Chondrocyte (in vitro differentiated cells): ENCODE measurements at places on chromosomes 16 and 17. TPM values are rescaled to one million over a fixed set of nuclear protein-coding genes. Genes with fewer than 3 reads are reported as not detected.

Gene KLHL10
- total RNA-seq, result 0.67 TPM in 1 of 3 replicates, not detected in the others

Gene CTRL
- total RNA-seq, result not detected in 3 replicates

Gene ACSM3
- 0.48 to 2.0 TPM (median 1.9 TPM) in 3 replicates for total RNA-seq

Gene SLC35G6
- not detected in 3 replicates for total RNA-seq

Gene TMC7
- total RNA-seq, result 1.2 to 1.8 TPM (median 1.6 TPM) in 3 replicates

Gene TBC1D28
- total RNA-seq, result not detected in 3 replicates

Gene TP53TG3
- total RNA-seq, result not detected in 3 replicates

Gene SMTNL2
- total RNA-seq, result 0.32 to 0.36 TPM in 2 of 3 replicates, not detected in the other

Gene TIMM22
- 10.0 to 13.1 TPM (median 10.3 TPM) in 3 replicates for total RNA-seq

Gene SPATA22
- total RNA-seq, result not detected in 3 replicates

Gene HSD17B2
- not detected in 3 replicates for total RNA-seq

Gene ZNF597
- 2.0 to 2.7 TPM (median 2.5 TPM) in 3 replicates for total RNA-seq

Gene PDE6G
- total RNA-seq, result not detected in 3 replicates

Gene GIT1
- total RNA-seq, result 32.1 to 37.7 TPM (median 35.7 TPM) in 3 replicates

Gene CTDNEP1
- 105 to 118 TPM (median 111 TPM) in 3 replicates for total RNA-seq

Gene ABI3
- total RNA-seq, result not detected in 3 replicates

Gene SLC5A2
- total RNA-seq, result not detected in 3 replicates

Gene KRT33B
- total RNA-seq, result not detected in 3 replicates

Gene CACNG1
- total RNA-seq, result not detected in 3 replicates

Gene TNP2
- total RNA-seq, result not detected in 3 replicates

Gene AGRP
- not detected in 3 replicates for total RNA-seq

Gene CIAPIN1
- 43.3 to 48.9 TPM (median 46.8 TPM) in 3 replicates for total RNA-seq

Gene DPH1
- total RNA-seq, result 29.4 to 43.1 TPM (median 31.3 TPM) in 3 replicates

Gene RNF157
- total RNA-seq, result 1.1 to 1.5 TPM (median 1.4 TPM) in 3 replicates

Gene EXOC3L1
- not detected in 3 replicates for total RNA-seq

Gene DDX5
- 582 to 747 TPM (median 611 TPM) in 3 replicates for total RNA-seq

Gene ZSCAN10
- total RNA-seq, result not detected in 3 replicates

Gene SYT17
- total RNA-seq, result 0.46 to 0.97 TPM (median 0.60 TPM) in 3 replicates

Gene KRTAP4-1
- not detected in 3 replicates for total RNA-seq

Gene ATP2A3
- 0.53 to 1.7 TPM (median 1.5 TPM) in 3 replicates for total RNA-seq

Gene CCL17
- not detected in 3 replicates for total RNA-seq

Gene MT1M
- 0.35 to 0.59 TPM in 2 of 3 replicates, not detected in the other for total RNA-seq

Gene DUS2
- total RNA-seq, result 12.2 to 15.9 TPM (median 12.7 TPM) in 3 replicates

Gene ASGR1
- total RNA-seq, result 0.46 to 1.9 TPM (median 0.97 TPM) in 3 replicates

Gene QRICH2
- 4.7 to 5.2 TPM (median 5.0 TPM) in 3 replicates for total RNA-seq
